Naive thymus-derived CD8-positive, alpha-beta T cell (primary cell): ENCODE measurements at places on chromosomes 1 and 21. TPM values are rescaled to one million over a fixed set of nuclear protein-coding genes. Genes with fewer than 3 reads are reported as not detected.

DNA sequence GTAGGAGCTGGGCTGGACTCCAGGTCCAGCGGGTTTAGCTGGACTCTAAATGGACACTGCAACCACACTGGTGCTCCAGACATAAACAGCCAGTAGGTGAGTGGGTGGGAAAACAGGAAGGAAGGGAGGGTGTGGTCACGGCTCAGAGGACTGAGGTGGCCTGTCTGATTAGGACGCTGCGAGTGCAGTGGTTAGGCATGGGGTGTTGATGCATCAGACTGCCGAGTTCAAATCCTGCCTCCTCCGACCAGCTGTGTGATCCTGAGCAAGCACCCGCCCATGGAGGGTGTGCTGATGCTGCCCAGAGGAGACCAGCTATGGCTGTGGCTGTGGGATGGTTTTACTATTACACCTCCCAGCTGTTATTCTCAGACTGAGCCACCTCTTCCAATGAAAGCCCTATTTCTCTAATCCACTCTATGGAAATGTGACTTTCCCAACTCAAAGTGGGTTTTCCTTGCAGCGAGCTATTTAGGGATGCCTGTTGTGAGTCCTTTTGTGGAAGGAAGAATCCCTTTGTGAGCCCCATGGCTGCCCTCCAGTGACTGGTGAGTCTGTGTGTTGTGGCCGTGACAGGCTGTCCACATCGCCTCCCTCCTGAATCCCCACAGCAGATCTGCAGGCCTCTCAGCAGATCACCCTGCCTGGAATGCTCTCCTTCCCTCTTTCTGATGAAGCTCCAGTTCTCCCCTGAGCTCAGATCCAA is 56.6 kb upstream of the EDN2 start:
- H3K36me3 ChIP-seq, result no peaks in the 10 kb centered on the region
- H3K27me3 ChIP-seq, result no peaks in the 10 kb centered on the region
- no peak for DNase-seq
- H3K4me1 ChIP-seq, result peaks cover 28% of the 10 kb centered on the region
- H3K4me3 ChIP-seq, result no peak overlapping the region

DNA sequence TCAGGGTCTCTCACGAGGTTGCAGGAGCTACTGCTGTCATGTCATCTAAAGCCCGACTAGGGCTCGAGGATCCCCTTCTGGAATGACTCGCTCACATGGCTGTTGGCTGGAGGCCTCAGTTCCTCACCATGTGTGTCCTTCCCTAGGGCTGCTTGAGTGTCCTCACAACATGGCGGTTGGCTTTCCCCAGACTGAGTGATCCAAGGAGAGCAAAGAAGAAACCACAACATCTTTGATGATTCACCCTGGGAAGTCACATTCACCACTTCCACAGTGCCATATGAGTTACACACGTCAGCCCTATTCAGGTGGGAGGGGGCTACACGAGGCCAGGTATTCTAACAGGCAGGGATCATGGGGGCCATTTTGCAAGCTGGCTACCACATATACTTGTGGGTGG is 64.9 kb downstream of the FHAD1 start:
- no peaks in the 10 kb centered on the region for H3K27me3 ChIP-seq
- no peak overlapping the region for H3K27ac ChIP-seq

DNA sequence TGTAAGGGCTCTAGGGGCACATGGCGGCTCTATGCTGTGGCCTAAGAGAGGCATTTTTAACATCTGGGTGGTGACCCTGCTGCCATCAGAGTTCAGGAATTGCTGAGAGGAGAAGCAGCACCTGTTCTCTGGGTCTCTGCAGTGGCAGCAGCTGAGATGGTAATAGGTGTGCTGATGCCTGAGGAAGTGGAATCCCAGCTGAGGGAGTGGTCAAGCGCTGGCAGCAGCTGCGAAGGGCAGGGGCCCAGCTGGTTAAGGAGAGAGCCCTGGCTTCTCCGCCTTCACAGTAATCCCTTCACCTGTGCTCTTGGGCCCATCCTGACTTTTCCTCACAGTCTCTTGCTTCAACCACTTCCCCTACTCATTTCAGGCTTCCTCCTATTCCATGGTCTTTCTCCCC is 39.8 kb downstream of the GJA5 start:
- H3K27ac ChIP-seq, result no peak overlapping the region
- no peak overlapping the region for H3K4me3 ChIP-seq
- H3K4me1 ChIP-seq, result peaks cover 6% of the 10 kb centered on the region
- H3K36me3 ChIP-seq, result peaks cover 6% of the 10 kb centered on the region
- no peak for DNase-seq
- H3K27me3 ChIP-seq, result peaks cover 31% of the 10 kb centered on the region

GRCh38 chr1:8727809-8728213 is 89.6 kb downstream of the RERE start:
- no peak overlapping the region for H3K27ac ChIP-seq
- peaks cover 1% of the 10 kb centered on the region for H3K4me1 ChIP-seq
- H3K27me3 ChIP-seq, result no peaks in the 10 kb centered on the region
- H3K4me3 ChIP-seq, result no peak overlapping the region
- no peak for DNase-seq

DNA sequence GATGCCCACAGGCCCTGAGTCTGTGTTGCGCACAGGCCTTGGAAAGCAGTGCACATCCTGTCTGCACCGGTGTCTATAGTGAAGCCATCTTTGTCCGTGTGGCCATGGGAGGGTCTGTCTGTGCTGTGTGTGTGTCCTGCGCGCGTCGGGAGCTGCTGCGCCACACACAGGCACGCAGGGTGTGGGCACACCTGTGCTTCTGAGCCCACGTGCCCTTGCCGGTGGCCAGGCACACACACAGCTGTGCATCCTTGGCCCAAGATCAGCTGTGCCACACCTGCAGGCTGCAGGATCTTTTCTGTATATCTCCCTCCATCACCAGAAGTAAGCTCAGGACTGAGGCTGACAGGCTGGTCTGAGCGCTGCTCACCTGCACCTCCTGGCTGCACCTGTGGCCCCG is 3.2 kb upstream of the SAMD11 start:
- peaks cover 14% of the 10 kb centered on the region for H3K27me3 ChIP-seq
- H3K4me1 ChIP-seq, result peaks cover 11% of the 10 kb centered on the region
- peaks cover 4% of the 10 kb centered on the region for H3K36me3 ChIP-seq
- no peak overlapping the region for H3K4me3 ChIP-seq
- no peak overlapping the region for H3K27ac ChIP-seq

DNA sequence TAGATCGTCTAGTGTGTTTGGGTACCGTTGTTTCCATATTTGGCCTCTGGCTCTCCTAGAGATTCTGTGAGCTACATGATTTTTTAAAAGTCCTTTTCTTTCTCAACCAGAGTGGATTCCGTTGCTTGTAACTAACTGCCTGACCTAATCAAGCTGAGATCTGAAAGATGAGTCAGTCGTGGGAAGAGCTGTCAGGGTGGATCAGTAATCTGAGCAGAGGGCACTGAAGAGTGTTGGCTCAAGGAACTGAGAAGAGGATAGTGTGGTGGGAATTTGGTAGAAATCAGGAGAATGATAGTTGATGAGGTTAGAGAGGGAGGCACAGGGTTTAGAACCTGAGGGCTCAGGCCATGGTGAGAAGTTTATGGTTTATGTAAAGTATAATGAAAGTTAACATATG is 52.2 kb downstream of the TRAF5 start:
- no peaks in the 10 kb centered on the region for H3K36me3 ChIP-seq
- H3K27me3 ChIP-seq, result no peaks in the 10 kb centered on the region
- peaks cover 15% of the 10 kb centered on the region for H3K4me1 ChIP-seq
- H3K4me3 ChIP-seq, result no peak overlapping the region

DNA sequence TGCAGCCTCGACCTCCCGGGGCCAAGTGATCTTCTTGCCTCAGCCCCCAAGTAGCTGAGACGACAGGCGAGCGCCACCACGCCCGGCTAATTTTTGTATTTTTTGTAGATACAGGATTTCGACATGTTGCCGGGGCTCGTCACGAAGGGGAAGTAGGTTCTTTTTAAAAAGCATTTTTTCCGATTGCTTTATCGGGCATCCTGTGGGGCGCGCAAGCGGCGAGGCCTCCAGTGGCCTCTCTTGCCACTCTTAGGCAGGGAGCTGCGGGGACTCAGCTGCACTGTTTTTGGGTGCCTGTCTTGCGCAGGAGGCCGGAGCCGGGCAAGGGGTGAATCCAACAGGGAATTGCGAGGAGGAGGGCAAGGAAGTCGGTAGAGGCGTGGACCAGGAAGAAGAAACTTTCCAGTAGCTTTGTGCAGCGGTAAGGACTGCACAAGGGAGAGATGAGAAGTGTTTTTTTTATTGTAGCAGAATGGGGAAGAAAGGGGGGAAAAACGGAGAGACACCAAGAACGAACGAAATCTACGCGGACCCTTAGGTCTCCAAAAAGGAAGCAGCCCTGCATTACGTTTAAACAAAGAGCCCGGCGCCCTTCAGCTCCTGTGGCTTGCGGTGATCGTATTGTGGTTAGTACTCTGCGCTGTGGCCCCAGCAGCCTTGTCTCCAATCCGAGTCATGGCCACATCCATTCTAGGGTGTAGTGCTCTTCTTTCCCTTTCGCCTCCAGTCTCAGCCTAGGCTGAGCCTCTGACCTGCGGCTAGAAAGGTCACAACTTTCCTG is 164.8 kb downstream of the PPIAL4G start:
- H3K27ac ChIP-seq, result peak overlapping the region; percentile 68
- H3K27me3 ChIP-seq, result peaks cover 6% of the 10 kb centered on the region
- H3K4me1 ChIP-seq, result peaks cover 10% of the 10 kb centered on the region
- no peaks in the 10 kb centered on the region for H3K36me3 ChIP-seq

DNA sequence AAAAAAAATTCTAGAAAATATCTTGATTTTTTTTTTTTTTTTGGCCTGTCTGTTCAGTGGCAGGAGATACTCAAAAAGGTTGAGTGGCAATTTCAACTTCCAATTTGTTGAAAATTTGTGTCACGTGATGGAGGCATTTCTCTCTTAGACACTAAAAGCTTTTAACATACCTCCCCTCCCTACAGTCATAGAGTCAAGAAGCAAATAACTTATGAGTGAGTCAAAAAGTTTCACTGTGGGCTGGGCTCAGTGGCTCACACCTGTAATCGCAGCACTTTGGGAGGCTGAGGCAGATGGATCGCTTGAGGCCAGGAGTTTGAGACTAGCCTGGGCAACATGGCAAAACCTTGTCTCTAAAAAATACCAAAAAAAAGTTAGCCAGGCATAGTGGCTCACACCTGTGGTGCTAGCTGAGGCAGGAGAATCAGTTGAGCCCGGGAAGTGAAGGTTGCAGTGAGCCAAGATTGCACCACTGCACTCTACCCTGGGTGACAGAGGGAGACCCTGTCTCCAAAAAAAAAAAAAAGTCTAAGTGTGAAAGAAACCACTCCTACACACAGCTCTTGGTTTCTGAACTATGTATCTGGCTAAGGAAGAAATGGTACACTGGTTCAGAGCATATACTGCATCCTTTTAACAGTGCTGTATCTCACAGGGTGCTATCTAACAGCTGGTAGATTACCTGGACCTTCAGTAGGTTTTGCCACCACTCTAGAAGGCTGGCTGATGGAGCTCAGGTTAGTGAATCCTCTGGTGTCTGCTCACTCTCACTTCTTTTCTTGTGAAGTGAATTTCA is 11.6 kb upstream of the BSDC1 start:
- no peak overlapping the region for H3K27ac ChIP-seq
- H3K27me3 ChIP-seq, result no peaks in the 10 kb centered on the region
- DNase-seq, result no peak
- no peaks in the 10 kb centered on the region for H3K4me1 ChIP-seq
- no peak overlapping the region for H3K4me3 ChIP-seq

GRCh38 chr1:201769966-201770365 is 59.0 kb upstream of the IPO9 start:
- no peak overlapping the region for H3K4me3 ChIP-seq
- H3K27ac ChIP-seq, result no peak overlapping the region
- H3K27me3 ChIP-seq, result peaks cover 1% of the 10 kb centered on the region
- H3K4me1 ChIP-seq, result no peaks in the 10 kb centered on the region
- no peak for DNase-seq
- peaks cover 13% of the 10 kb centered on the region for H3K36me3 ChIP-seq

The BNIPL gene
- total RNA-seq, result 3.8 TPM

The MTARC2 gene
- not detected for total RNA-seq

The CATSPERE gene
- 2.7 TPM for total RNA-seq
